ENCODE measurements at places on chromosomes 6 and 20.

- DNase-seq: no peak
Measured at GRCh38 chr6:80547827-80548226, 441.4 kb downstream of the BCKDHB start.

DNA sequence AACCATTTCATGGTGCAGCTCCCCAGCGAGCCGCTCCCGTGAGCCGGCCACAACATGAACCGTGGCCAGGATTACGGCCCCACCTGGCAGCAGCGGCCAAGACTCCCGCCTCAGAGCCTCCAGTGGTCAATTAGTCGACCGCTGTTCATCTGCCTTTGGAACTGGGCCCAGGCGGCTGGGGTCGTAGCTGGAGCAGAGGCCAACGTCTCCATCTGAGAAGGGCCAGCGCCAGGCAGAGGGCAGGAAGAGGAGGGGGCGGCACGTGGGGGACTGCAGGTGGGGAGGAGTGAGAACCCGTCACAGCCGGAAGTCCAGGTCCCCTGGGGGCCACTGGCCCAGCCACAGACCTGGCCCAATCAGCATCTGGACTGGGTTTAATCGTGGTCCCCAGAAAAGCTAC, 184.3 kb downstream of the TAF4 start:
- no peak for DNase-seq

- no peak for DNase-seq
Measured at GRCh38 chr6:24100024-24100769, 25.8 kb upstream of the NRSN1 start.

- no peak for DNase-seq
Measured at GRCh38 chr6:7136859-7137334, 29.1 kb downstream of the RREB1 start.

- no peak for DNase-seq
Measured at GRCh38 chr6:996271-996852, 303.4 kb upstream of the EXOC2 start.

GRCh38 chr20:9417665-9418064, 96.7 kb upstream of the LAMP5 start:
- DNase-seq: no peak

DNA sequence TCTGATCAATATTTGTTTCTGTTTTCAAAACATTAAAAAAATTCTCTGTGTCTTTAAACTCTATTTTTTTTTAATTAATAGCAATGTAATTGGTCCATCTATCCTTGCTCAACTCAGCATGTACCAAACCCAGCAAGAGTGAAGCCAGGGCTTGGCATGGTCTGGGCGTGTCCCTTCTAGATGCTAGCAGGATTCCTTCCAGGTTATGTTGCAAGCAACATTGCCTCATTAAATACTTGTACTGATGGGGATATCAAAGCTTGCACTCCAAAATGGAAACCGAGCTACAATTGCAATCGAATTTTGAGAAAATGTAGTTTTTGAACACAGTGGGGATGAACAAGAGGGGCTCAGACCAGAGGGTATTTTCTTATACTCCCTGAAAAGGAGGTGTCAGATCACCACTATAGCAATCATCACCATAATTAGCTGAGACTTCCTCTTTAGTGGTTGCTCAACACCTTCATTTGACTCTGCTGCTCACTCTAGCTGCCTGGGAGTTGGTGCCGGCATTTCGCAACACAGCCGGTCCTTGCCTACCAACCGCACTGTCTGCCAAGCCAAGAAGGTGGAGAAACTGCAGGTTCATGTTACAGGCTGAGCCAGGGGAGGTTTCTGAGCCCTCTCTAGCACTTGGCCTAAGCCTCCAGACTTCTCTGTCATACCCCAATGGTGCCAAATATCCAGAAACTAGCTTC, 67.8 kb upstream of the RALGAPA2 start:
- DNase-seq: no peak

DNA sequence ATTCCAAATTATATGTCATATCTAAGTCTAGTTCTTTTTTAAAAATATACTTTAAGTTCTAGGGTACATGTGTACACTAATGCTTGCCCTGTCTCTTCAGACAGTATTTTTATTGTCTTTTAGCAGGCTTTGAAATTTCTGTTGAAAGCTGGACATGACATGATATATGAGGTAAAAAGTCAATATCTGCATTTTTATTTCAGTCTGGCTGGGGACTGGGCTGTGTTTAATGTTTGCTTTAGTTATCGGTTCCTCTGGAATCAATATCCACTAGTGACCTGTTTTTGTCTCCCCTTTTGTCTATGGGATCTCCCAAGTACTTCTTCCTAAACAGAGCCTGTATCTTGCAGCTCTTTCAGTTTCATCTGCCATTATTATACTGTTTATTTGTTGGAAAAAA, 786.2 kb upstream of the GJE1 start:
- no peak for DNase-seq

- DNase-seq: no peak
Measured at GRCh38 chr20:59955131-59955796, 3.0 kb upstream of the CDH26 start.

DNA sequence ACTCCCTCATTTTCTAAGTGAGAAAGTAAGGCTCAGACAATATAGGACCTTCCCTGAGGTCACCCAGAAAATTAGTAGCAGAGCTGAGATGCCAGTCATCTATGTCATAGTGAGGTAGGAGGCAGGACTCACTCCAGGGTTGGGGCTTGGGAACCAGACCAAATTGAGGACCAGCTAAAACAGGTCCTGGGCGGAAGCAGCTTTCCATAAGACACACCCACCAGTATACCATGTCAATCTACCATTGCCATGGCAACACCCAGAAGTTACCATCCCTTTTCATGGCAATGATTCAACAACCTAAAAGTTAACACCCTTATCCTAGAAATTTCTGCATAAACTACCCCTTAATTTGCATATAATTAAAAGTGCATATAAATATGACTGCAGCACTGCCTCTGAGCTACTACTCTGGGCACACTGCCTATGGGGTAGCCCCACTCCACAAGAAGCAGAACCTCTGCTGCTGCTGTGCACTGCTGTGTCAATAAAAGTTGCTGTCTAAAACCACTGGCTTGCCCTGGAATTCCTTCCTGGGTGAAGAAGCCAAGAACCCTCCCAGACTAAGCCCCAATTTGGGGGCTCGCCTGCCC, 30.3 kb upstream of the OCSTAMP start:
- DNase-seq: no peak

DNA sequence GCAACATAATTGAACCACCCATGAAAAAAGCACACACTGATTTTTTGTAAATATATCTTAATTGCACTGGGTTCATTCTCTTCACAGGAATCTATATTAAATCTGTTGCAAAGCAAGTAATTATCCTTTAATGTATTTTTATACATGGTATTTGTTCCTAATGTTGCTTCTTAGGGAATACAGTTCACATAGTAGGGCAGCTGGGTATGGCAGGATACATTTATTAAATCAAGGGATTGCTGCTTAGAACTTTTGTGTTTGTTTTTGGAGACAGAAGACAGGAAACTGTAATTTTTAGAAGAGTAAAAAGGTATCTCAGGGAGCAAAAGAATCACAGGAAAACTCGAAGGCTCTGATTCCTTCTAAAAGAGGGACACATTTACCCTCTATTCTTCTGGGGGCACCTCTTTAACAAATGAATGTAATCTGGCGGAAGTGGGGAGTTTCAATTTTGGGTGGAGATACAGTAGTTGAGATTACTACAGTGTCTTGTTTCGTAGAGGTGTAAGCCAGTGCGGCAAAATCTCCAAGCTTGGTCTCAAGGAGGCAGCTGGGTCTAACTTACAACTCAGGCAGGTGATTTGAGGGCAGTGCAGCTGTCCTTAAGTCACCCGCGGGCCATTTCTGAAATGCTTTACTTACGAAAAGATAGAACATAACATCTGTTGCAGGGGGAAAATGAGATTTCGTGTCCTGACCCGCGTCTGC, 812 bp upstream of the SMIM13 start:
- no peak for DNase-seq

DNA sequence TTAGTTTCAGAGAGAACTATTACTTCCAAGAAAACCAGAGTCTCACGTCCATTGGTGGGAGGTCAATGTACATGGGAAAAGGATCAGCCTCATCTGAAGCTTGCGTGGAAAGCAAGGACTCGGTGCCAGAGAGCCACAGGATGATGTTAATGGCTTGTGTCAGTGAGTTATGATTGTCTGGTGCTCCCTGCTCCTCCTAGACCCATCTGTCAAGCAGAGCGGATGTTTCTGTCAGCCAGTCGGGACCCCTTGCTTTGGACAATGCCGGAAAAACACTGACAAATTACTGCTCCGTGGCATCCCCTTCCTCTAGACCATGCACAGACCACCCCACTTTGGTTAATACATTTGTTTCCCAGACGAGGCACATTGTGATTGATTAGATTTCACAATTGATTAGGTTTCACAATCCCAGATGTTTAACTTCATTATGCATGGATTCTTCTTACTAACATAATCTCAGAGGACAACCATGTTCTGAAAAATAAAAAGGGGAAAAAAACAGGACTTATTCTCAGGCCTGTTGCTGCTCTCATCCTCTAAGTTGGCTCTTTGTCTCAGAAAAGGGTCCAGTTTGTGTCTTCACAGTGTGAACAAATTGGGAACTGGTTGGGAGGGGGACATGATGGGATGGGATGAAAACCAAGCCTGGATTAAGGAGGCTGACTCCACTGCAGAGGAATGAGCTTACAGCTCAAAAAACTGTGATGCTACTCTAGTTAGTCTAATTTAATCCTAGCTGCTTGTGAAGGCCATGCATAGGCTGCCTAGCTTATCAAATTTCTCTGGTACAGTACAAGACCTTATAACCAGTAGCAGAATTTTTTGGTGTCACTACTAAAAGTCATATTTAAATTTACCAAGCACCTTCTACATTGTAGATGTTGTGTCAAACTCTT, 51.9 kb downstream of the UNC5CL start:
- DNase-seq: no peak

GRCh38 chr20:58008413-58008812, 220.0 kb downstream of the ANKRD60 start:
- DNase-seq: no peak

DNA sequence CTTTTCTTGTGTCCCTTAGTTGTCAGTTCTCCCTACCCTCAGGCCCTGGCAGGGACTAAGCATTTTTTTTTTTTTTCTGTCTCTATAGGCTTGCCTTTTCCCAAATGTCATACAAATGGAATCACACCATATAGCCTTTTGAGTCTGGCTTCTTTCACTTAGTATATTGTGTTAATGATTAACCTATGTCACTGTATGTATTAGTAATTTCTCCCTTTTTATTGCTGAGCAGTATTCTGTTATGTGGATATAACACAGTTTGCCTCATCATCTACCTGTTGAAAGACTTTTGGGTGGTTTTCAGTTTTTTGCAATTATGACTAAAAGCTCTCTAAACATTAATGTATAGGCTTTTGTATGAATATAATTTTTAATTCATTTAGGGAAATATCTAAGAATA, 16.0 kb upstream of the FBXO30 start:
- DNase-seq: no peak

- no peak for DNase-seq
Measured at GRCh38 chr6:131305037-131305850, 170.0 kb downstream of the AKAP7 start.

DNA sequence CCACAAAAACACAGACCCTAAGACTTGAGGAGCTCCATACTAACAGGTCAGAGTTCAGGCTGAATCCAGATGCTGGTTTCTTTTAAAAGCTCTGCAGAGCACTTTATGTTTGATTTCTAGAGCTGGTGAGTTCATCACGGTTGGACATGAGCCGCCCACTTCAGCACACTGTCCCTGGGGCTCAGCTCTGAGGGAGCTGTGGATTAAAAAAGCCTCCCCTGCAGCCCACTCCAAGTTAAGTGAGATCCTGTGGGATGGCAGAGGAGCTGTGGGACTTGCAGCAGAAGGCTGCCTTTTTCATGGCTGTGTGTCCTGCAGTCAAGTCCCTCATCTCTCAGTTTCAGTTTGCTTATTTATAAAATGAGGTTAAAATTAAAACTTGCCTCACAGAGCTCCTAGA, 110.5 kb downstream of the FOXO3 start:
- DNase-seq: no peak

DNA sequence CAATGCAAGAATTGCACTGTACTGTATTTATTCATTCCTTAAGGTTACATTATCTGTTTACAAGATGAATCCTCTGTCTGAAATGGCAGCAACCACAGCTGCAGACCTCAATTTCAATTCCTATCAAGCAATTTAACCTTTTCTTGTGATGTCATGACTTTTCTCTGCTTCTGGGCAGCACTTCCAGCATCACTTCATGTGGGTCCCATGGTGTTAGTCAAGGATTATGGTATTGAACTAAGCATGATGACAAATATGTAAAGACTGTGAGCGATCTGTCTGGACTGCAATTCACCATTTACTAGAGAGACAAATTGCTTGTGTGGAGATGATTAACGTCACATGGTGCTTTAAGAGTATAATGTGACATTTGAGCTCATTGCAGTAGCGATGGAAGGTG, 90.5 kb upstream of the CCN2 start:
- no peak for DNase-seq

- DNase-seq: no peak
Measured at GRCh38 chr6:122747573-122747972, 31.9 kb upstream of the FABP7 start.

GRCh38 chr6:134819236-134819635, 130.7 kb downstream of the ALDH8A1 start:
- no peak for DNase-seq

DNA sequence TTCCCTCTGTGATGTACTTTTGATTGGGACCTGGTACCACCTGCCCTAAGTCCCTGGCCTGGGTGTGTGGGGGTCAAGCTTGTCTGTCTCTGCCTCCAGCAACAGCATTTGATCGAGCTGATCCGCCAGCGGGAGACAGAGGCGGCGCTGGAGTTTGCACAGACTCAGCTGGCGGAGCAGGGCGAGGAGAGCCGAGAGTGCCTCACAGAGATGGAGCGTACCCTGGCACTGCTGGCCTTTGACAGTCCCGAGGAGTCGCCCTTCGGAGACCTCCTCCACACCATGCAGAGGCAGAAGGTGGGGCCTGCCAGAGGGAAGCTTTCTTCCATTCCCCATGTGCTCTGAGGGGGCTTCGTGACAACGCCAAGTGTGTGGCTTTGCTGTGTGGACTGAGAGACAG, 5.4 kb downstream of the GID8 start:
- no peak for DNase-seq

GRCh38 chr20:31505903-31506302, 8.3 kb upstream of the HM13 start:
- DNase-seq: no peak

- DNase-seq: peak; percentile 42
Measured at GRCh38 chr20:46011631-46012482, 3.1 kb downstream of the MMP9 start.

GRCh38 chr20:63957004-63957689, 931 bp upstream of the UCKL1 start:
- DNase-seq: peak; percentile 60

DNA sequence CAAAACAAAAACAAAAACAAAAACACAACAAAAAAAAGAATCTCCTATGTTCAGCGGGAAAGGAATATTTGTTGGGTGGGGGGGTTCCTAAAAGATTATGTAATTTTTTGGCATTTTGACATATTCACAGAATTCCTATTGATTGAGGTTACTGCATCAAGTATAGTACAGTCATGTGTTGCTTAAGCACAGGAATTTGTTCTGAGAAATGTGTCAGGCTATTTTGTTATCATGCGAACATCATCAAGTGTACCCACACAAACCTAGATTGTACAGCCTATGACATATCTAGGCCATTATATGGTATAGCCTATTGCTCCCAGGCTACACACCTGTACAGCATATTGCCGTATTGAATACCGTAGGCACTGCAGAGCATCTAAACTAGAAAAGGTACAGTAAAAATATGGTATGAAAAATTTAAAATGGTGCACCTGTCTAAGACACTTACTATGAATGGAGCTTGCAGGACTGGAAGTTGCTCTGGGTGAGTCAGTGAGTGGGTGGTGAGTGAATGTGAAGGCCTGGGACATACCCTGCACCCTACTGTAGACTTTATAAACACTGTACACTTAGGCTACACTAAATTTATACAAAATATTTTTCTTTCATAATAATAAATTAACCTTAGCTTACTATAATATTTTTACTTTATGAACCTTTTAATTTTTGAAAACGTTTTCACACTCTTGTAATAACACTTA, 110.6 kb downstream of the CDKAL1 start:
- no peak for DNase-seq
